Activated T-helper 17 cell treated with anti-CD3 and anti-CD28 coated beads, Interleukin-2, amount 50 U/mL, for 72 hours (primary cell): ENCODE measurements at places on chromosomes 3 and 15.

DNA sequence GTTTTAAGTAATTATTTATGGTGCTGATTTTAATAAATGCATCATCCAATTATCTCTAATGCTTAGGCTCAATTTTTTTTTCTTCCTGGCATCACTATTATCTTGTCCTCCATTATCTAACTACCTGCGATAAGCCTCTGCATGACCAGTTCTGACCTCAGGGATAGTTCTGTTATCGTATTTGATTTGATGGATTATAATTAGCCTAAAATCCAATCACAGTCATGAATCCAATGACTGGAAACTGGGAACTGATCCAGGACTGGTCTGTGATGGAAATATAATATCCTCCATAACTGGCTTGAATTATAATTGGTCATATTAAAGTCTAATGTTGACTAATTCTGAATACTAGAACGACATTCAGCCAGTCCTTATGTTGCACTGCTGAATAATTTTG lies 1.1 kb downstream of the MYH15 start:
- no peak for ATAC-seq

- no peak for ATAC-seq
These were observed 42.5 kb downstream of the LYZL4 start for GRCh38 chr3:42367903-42368302.

GRCh38 chr15:62807539-62808130 lies 234.9 kb upstream of the TPM1 start:
- ATAC-seq: no peak

DNA sequence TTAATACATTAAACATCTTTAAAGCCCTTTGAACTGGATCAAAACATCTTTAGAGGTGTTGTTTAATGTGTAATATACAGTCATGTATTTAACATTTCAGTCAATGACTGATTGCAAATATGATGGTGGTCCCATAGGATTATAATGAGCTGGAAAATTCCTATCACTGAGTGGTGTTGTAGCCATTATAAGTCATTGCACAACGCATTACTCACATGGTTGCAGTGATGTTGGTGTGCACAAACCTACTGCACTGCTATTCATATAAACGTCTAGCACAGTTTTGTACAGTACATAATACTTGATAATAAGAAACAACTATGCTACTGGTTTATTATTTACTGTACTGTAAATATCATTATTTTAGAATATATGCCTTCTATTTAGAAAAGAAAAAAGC lies 75.6 kb downstream of the DTWD1 start:
- no peak for ATAC-seq
